SK-N-SH (cell line): ENCODE measurements at places on chromosomes 7 and 10. TPM values are rescaled to one million over a fixed set of nuclear protein-coding genes. Genes with fewer than 3 reads are reported as not detected.

GRCh38 chr7:130667593-130668257 lies 823 bp downstream of the COPG2 start:
- H3K36me3 ChIP-seq = peaks cover 32% of the 10 kb centered on the region
- H3K4me1 ChIP-seq = peaks cover 5% of the 10 kb centered on the region
- H3K27me3 ChIP-seq = no peaks in the 10 kb centered on the region

GRCh38 chr7:57482-58255 lies 134.7 kb upstream of the FAM20C start:
- DNase-seq = peak; percentile 64
- no peak overlapping the region for H3K4me3 ChIP-seq
- no peaks in the 10 kb centered on the region; the same call in 1 of the 2 replicates for H3K27me3 ChIP-seq

DNA sequence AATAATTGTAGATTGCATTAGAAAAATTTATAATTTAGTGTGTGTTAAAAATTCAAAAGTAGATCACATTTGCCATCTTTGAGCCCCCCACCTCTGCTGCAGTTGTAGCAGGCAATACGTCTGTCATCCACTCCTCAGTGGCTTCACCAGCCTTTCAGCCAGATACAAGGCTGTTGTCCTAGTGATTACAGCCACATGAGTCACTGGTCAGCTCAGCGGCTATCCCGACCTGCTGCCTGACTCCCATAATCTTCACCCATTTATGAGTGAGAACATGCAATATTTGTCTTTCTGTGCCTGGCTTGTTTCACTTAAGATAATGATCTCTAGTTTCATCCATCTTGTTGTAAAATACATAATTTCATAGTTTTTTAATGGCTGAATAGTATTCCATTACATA lies 9.2 kb downstream of the OR2A5 start:
- peaks cover 13% of the 10 kb centered on the region; the same call in 1 of the 2 replicates for H3K27me3 ChIP-seq
- DNase-seq = no peak
- H3K4me3 ChIP-seq = no peak overlapping the region
- H3K4me1 ChIP-seq = no peaks in the 10 kb centered on the region
- H3K27ac ChIP-seq = no peak overlapping the region

GRCh38 chr10:79255007-79255507 lies 92.2 kb upstream of the PPIF start:
- DNase-seq = no peak
- H3K4me1 ChIP-seq = peaks cover 3% of the 10 kb centered on the region; the same call in 1 of the 2 replicates
- H3K36me3 ChIP-seq = peaks cover 11% of the 10 kb centered on the region; the same call in 1 of the 2 replicates
- H3K4me3 ChIP-seq = no peak overlapping the region

DNA sequence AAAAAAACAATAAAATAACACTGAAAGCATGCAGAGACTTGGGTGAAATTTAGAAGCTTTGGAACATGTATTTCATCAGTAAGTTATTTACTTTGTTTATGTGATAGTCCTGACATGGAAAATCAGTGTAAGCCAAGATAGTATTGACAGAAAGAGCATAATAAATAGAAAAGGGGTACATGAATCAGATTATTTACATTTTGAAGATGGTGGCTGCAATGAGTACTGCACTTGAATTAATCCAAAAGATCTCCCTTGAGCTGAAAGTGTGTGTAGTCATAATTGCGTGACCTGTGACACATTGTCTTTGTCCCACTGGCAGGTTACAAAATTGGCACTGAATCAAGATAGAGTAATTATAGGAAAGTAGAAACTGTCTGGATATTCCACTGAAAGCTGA lies 562.9 kb downstream of the GFRA1 start:
- no peak overlapping the region for H3K27ac ChIP-seq
- no peaks in the 10 kb centered on the region; the same call in 1 of the 2 replicates for H3K4me1 ChIP-seq
- H3K36me3 ChIP-seq = no peaks in the 10 kb centered on the region
- no peak for DNase-seq
- no peak overlapping the region for H3K4me3 ChIP-seq
- no peaks in the 10 kb centered on the region for H3K27me3 ChIP-seq

DNA sequence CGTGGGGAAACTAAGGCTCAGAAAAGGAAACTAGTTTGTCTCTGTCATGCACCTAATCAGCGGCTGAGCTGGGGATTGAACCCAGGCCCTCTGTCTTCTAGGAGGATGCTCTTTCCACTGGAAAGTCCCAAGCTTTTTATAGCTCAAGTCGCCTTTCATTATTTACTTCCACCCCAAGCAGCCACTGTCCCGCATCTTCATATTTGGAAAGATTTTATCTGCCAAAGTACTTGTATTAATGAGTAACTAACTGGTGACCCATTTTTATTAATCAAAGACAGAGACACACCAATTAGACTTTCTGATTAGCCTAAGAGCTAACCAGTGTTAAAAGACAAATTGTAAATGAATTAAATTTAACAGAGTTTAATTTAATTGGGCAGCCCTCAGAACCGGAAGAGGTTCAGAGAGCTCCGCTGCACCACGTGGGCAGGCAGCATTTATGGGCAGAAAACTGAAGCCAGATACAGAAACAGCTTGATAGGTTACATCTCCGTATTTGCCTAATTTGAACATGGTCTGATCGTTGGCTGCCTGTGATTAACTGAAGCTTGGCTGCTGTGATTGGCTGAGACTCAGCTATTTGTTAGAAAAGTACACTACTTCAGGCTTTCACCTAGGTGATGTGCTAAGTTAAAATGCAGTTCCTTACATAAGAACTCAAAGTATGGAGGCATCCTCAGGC lies 78.5 kb upstream of the PDCD4 start:
- peaks cover 81% of the 10 kb centered on the region for H3K4me1 ChIP-seq
- H3K4me3 ChIP-seq = no peak overlapping the region
- DNase-seq = no peak
- peaks cover 2% of the 10 kb centered on the region; the same call in 1 of the 2 replicates for H3K36me3 ChIP-seq
- peak overlapping the region; percentile 99 for H3K27ac ChIP-seq
- H3K27me3 ChIP-seq = no peaks in the 10 kb centered on the region

DNA sequence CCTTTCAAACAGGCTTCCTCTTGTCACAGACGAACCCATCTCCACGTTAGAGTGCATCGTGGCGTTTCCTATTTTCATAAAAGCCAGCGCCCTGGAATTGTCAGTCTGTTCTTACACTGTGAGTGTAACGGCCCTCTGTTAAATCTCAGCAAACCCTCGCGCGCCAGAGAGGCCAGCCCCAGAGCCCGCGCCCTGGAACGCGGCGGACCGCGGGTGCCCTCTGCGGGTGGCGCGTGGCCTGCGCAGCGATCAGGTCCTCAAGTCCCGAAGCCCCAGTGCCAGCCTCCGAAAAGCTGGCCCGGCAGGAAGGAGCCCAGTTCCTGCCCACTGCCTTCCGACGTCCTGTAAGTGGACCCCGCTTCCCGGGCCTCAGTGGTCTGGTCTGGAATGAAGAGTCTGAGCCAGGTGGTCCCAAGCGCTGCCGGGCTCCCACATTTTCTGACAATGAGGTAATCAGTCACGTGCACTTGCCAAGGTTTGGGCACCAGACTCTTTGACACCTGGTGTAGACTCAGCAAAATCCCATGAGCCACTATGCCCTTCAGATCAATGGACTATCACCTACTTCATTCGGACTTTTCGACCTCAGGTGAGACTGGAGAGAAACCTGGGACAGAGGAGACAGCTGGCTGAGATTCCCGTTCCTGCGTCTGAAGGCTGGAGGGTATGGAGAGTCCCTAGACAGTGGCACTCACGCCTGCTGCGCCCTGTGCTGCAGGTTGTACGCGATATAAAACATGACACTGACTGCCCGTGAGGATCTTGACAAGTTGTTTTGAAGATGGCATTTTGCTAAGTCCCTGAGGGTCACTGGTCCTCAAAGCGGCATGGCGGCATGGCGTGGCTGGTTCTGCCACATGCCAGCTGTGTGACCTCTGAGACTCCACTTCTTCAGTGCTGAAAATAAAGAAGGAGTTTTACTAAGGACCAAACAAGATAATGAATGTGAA lies 109.4 kb upstream of the LANCL2 start:
- H3K27ac ChIP-seq = peak overlapping the region; percentile 50
- no peaks in the 10 kb centered on the region for H3K4me1 ChIP-seq
- no peaks in the 10 kb centered on the region for H3K36me3 ChIP-seq
- H3K27me3 ChIP-seq = no peaks in the 10 kb centered on the region

DNA sequence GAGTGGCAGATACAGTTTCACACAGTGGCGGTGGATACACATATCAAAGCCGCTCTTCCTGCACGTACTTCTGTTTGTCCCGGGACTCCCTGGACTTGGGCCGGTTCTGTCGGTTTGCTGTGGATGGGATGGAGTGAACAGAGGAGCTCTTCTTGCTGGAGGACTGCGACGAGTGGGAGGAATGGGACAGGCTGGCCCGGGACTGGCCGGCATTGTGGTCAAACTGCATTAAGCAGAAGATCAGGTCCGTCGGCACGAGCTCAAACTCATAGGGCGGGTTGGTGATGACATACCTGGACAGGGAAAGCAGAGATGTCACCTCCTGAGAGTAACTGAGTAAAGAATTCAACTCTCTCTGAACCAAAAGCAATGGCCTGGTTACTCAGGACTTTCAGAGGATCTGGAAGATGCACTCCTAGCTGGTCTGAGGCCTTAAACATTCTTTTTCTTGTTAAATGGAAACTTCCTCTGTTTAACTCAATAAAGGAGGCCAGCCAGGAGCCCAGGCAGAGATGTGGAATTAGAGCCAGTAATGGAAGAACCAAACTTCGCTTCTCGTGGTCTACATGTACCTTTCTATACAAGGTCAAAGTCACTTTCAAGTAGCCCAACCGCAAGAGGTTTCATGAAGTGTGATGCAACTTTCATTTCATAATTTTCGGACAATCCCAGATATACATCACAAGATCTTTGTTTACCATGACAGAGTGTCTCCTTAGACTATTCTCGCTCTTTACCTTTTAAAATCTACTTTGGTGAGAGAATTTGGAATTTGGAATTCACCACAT lies 750.2 kb downstream of the KCNMA1 start:
- peaks cover 6% of the 10 kb centered on the region; the same call in 1 of the 2 replicates for H3K4me1 ChIP-seq
- H3K27me3 ChIP-seq = no peaks in the 10 kb centered on the region
- H3K36me3 ChIP-seq = no peaks in the 10 kb centered on the region
- no peak overlapping the region for H3K27ac ChIP-seq
- no peak overlapping the region for H3K4me3 ChIP-seq

DNA sequence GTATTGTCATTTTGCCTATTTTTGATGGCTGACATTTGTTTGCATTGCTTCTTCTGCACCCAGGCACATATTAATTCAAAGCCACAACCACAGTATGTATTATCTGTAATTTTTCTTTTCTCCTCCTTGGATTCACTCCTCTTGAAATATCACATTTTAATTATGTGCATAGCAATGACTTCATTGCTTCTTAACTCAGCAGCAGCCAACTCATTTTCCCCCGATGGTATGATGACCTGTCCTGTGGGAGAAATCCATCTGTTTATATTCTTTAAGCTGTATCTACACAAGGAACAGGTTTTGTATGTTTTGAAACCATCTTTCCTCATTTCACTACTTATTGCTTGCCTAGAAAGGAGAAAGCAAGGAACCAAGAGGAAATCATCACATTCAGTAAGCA lies 588.8 kb downstream of the INHBA start:
- DNase-seq = no peak
- H3K27me3 ChIP-seq = no peaks in the 10 kb centered on the region
- no peak overlapping the region for H3K4me3 ChIP-seq
- no peak overlapping the region for H3K27ac ChIP-seq

- H3K27me3 ChIP-seq = no peaks in the 10 kb centered on the region
- no peak overlapping the region for H3K4me3 ChIP-seq
- H3K27ac ChIP-seq = peak overlapping the region; percentile 40; the same call in 1 of the 2 replicates
- peaks cover 79% of the 10 kb centered on the region for H3K4me1 ChIP-seq
- peak; percentile 41 for DNase-seq
- H3K36me3 ChIP-seq = no peaks in the 10 kb centered on the region
Measured at GRCh38 chr7:132492823-132493445, 83.3 kb downstream of the PLXNA4 start.

DNA sequence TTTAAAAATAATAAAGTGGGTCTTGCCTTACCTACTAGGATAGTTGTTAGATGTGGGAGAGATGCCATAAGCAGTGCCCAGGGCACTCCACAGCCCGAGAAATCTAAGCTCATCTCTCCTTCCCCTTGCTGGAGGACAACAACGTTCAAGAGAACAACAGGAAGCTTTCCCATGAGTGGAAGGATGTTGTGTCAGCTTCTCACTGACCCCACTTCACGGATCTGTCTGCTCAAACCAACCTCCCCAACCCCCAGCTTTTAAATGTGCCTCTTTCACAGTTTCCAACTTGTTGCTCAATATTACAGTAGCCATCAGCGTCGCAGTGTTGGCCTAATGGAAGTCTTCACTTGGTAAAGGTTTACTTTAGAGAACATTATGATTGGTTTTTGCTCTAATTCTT lies 72.1 kb downstream of the PTPRE start:
- no peak overlapping the region for H3K27ac ChIP-seq
- no peak for DNase-seq
- H3K4me3 ChIP-seq = no peak overlapping the region
- peaks cover 22% of the 10 kb centered on the region; the same call in 1 of the 2 replicates for H3K4me1 ChIP-seq
- H3K36me3 ChIP-seq = no peaks in the 10 kb centered on the region

DNA sequence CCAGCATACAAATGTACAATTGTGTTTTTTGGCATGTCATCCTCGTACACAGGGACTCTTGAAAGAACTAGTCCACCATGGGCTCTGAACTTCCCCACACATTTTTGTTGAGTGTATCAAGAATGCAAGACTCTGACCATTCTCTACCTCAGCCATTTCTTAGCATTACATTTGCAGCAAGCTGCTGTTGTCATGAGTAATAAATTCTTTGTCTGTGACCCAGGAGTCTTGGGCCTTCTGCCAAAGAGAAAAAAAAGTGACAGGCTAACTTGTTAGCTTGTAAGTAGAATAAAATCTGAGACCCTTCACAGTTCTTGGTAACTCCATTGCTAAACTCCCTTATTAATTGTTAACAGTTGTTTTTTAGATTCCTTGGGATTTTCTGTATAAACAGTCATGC lies 542.3 kb upstream of the MBL2 start:
- H3K4me3 ChIP-seq = no peak overlapping the region
- H3K27ac ChIP-seq = no peak overlapping the region
- no peaks in the 10 kb centered on the region for H3K36me3 ChIP-seq

- H3K36me3 ChIP-seq = peaks cover 21% of the 10 kb centered on the region; the same call in 1 of the 2 replicates
- peak overlapping the region; percentile 63; the same call in 1 of the 2 replicates for H3K27ac ChIP-seq
- no peak for DNase-seq
- no peak overlapping the region for H3K4me3 ChIP-seq
- no peaks in the 10 kb centered on the region; the same call in 1 of the 2 replicates for H3K4me1 ChIP-seq
Measured at GRCh38 chr10:93383562-93383981, 98.6 kb downstream of the MYOF start.

The SEMA3C gene
- polyA plus RNA-seq = 51.1 and 64.1 TPM in 2 replicates

The HSPB1 gene
- polyA plus RNA-seq = 439 and 824 TPM in 2 replicates

The GRM3 gene
- polyA plus RNA-seq = not detected in 2 replicates

The GDF2 gene
- not detected in 2 replicates for polyA plus RNA-seq

The EBLN1 gene
- not detected in 2 replicates for polyA plus RNA-seq

The CRTAC1 gene
- 0.05 and 0.18 TPM in 2 replicates for polyA plus RNA-seq

The NRCAM gene
- polyA plus RNA-seq = 1.1 and 5.1 TPM in 2 replicates

The PLA2G12B gene
- polyA plus RNA-seq = not detected in 2 replicates

The SMKR1 gene
- 5.8 and 8.1 TPM in 2 replicates for polyA plus RNA-seq

The HMX3 gene
- polyA plus RNA-seq = not detected in 2 replicates

The C10orf105 gene
- not detected in 2 replicates for polyA plus RNA-seq

The LIPM gene
- not detected in 2 replicates for polyA plus RNA-seq
